ENCODE measurements at places on chromosomes 7 and 10.

GRCh38 chr7:2202901-2203765 lies 29.6 kb downstream of the MAD1L1 start:
- DNase-seq: no peak

DNA sequence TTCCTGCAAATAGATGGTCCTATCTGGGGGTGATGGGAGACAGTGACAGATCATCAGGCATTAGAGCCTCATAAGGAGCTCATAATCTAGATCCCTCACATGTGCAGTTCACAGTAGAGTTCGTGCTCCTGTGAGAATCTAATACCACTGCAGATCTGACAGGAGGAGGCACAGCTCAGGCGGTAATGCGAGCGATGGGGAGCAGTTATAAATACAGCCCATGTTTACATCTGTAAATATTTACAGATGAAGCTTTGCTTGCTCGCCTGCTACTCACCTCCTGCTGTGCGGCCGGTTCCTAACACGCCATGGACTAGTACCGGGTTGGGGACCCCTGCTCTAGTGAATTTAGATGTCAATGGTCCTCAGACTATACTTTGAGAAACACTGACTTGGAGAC lies 17.0 kb upstream of the CDCA7L start:
- no peak for DNase-seq

DNA sequence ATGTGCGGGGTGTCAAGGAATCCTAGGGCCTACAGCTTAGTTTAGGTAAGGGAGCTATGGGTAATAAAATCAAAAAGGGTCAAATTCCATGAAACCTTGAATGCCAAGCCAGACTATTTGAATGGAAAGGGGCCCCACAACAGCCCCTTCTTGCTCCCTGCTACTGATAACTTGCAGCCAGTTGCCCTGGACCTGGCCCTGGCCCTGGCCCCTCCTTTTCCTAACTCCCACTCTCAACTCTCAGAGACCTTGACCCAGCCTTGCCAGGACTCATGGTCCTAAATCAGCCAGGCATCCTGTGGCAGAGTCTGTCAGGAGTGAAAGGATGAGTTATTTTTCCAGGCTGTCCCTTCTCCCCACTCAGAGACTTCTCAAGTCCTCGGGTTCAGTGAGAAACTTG lies 5.9 kb downstream of the KCNIP2 start:
- DNase-seq: no peak

- no peak for DNase-seq
These were observed 33.2 kb upstream of the MKRN1 start for GRCh38 chr7:140512317-140513000.

- no peak for DNase-seq
These were observed 257.8 kb downstream of the COBL start for GRCh38 chr7:51058764-51059163.

GRCh38 chr10:124999433-125000365 lies 57.8 kb downstream of the ZRANB1 start:
- DNase-seq: no peak

- DNase-seq: no peak
These were observed 13.9 kb upstream of the ANTXRL start for GRCh38 chr10:46272863-46273415.

GRCh38 chr7:99201027-99201426 lies 6.9 kb downstream of the KPNA7 start:
- no peak for DNase-seq

DNA sequence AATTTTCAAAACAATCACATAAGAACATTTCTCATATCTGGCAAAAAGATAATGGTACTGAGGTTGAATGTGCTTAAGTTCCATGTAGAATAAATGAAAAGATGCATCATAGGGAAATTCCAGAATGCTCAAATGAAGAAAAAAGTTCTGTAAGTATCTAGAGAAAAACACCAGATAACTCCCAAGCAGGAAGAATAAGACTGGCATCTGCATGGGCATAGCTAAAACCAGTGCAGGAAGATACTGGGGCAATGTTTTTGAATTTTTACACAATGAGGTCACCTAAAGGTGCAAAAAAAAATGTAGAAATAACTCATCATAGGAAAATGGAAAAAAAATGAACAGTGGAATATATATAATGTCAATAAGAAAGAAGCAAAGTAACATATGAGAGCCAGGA lies 275.2 kb downstream of the BAMBI start:
- DNase-seq: no peak

GRCh38 chr10:76717141-76717540 lies 920.5 kb downstream of the KCNMA1 start:
- no peak for DNase-seq

GRCh38 chr7:45971661-45972175 lies 50.6 kb upstream of the IGFBP3 start:
- no peak for DNase-seq

DNA sequence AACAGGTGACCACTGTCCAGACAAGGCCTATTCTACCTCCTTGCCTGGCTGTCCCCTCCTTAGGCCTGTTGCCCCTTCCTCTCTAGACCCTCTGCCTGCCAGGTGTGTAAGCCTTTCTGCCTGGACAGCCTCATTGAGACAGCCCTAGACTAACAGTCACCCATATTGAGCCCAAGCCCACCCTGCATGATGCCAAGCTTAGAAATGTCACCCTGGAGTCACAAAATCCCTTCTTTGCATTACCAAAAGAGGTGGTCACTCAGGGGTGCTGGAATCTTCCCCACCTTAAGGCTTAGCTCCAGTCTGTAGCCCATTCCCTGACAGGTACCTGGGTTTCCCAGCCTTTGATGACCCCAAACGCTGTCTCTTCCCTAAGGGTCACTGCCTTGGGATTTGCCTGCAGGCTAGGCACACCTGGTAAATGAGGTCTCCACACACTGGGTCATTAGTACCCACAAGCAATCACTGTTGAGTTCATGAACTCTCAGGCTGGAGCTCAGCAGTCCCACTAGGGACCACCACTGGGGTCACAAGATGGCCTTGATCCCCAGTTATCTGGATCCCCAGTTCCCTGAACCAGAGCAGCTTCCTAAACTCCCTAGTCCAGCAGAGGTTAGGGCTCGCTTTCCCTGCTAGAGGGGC lies 54.9 kb upstream of the CAMK2B start:
- DNase-seq: no peak

DNA sequence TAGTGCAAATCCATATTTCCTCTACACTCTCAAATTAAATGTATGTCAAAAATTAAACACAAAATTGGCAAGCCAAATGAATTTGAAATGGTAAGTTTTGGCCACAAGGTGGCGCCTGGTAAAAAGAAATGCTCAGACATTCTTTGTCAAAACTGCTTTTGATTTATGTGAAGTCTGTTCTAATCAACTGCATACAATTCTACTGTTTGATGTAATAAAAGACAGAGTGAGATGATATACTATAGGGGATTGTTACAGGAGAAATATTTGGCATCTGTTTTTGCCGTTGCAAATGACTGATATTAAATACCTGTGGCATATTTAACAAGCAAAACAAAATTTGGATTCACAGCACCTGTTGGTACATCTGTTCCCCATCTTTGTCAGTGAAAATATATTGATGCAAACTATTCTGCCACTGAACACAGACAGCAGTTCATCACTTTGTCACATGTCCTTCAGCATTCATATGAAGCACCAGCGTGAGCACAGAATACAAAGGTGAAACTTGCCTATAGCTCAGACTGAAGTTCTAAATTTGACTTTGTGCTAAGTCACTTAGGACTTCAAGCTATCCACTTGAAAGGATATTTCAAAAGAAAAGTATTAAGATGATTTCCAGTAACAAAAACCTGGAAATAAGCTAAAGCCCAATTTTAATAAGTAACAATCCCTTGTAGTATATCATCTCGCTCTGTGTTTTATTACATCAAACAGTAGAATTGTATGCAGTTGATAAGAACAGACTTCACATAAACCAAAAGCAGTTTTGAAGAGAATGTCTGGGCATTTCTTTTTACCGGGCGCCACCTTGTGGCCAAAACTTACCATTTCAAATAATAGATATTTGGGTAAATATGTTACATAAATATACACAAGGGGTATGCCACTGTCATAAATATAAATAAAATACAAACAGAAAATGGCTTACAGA lies 10.2 kb upstream of the CH25H start:
- no peak for DNase-seq

GRCh38 chr7:2084331-2084730 lies 148.4 kb downstream of the MAD1L1 start:
- no peak for DNase-seq

DNA sequence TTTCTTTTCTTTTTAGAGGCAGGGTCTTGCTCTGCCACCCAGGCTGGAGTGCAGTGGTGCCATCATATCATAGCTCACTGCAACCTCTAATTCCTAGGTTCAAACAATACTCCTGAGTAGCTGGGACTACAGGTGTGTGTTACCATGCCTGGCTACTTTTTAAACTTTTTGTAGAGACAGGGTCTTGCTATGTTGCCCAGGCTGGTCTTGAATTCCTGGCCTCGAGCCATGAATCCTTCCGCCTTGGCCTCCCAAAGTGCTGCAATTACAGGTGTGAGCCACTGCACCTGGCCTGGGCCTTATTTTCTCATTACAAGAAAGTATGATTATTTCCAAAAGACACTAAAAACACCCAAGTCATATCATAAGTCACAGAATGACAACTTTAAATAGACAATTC lies 106.6 kb downstream of the CDK6 start:
- no peak for DNase-seq

- no peak for DNase-seq
These were observed 207.1 kb upstream of the HDAC9 start for GRCh38 chr7:18288322-18289037.

DNA sequence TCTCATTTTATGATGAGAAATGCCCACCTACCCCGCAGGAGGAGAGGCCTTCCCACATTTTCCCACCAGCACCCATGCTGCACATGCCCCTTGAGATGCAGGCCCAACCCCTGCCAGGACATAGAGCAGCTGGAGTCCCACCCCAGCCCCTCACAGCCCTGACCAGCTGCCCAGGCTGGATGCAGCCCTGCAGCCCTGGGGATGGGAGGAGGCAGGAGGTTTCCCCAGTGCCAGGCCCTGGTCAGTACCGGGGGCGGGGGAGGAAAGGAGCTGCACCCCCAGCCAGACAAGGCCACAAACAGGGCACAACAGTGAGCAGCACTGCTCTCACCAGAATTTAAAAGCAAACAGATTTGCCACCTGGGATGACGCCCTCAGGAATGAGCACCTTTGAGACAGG lies 196.1 kb downstream of the PTPRN2 start:
- no peak for DNase-seq

- DNase-seq: no peak
These were observed 187.7 kb upstream of the CNTNAP2 start for GRCh38 chr7:145928937-145929336.

- no peak for DNase-seq
These were observed 21.5 kb upstream of the IKZF1 start for GRCh38 chr7:50282813-50283605.

DNA sequence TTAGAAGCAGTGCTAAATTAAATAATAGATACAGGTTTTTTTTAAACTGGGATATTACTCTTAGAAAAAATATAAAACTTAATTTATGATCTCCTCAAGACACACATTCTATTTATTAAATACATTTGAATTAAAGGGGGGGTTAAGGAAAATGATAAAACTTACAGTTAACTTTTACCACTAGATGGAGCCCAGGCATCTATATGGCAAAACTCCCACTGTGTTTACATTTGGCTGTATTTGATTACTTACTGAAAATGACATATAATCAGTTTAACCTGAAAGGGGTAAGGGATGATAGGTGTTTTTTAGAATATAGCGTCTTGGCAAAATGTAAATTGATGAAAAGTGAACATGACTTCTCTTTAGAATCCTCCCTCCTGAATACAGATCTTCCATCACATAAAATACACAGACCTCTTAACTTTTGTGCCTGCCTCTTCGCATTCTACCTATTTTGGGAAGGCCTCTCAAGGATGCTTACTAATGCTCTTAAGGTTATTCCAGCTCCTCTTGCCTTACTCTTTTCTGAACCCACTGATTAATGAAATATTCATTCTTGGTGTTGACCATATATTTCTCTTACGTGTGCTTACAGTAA lies 235.7 kb downstream of the AGMO start:
- no peak for DNase-seq

GRCh38 chr7:129468087-129468486 lies 33.9 kb downstream of the STRIP2 start:
- DNase-seq: no peak

DNA sequence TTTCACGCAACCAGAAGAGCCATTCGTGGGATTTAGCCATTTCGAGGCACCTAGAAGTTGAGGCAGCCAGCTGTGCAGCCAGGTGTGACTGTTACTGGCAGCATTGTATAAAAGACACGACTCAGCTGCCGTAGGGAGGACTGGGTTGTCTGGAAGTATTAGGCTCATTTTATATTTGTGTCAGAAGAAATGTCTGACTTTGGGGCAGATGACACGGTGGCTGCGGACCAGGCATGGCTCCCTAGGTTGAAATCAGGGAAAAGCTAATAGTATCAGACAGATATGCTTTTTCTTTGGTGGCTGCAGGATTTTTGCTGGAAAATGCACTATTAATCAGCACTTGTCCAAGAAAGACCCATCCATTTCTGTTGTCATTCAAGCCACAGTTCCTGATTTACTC lies 4.2 kb upstream of the DPYSL4 start:
- no peak for DNase-seq

DNA sequence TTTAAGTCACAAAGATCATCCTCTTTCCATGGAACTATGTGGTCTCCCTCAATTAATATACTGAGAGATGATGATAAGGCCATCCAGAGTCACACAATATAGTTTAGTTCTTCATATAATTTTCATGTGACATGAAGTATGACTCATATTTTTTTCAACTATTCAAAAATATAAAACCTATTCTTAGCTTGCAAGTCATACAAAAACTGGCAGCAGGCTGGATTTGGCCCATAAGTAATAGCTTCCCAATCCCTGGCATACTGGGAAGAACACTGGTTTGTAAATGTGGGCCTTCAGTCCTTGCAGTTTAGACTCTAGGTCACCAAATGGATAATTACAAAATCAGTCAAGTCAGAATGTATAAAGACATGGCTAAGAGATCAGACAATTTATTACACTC lies 356.6 kb downstream of the PPP1R3A start:
- DNase-seq: no peak

DNA sequence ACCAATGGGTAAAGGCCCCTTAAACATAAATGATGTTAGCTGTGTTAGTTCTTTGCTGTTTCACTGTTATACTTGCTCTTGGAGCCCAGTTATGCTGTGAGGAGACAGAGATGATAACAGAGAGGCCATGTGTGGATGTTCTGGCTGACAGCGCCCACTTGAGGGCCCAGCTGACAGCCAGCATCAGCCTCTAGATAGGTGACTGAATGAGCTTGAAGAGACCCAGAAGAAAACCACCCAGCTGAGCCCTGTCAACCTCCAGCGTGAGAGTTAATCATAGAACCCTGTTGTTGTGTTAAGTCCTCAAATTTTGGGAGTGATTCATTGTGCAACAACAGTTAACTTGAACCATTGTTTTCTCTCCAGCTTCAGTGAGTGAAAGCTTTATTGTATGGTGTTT lies 91.7 kb downstream of the GLRX3 start:
- DNase-seq: no peak

DNA sequence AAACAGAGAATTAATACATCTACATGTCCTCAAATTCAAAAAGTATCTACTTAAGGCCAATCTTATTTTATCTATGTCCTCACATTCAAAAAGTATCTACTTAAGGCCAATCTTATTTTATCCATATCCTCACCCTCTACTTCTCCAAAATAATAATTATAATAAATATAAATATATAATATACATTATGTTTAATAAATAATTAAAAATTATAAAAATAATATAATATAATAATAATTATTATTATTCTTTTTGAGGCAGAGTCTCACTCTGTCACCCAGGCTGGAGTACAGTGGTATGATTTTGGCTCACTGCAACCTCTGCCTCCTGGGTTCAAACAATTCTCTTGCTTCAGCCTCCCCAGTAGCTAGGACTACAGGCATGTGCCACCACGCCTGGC lies 784.9 kb downstream of the DNAJB9 start:
- DNase-seq: no peak
